Spinal cord (tissue), 10 donors: ENCODE measurements at places on chromosomes 11 and 22.

GRCh38 chr11:117020287-117020686 lies 77.9 kb downstream of the SIK3 start:
- DNase-seq = no peak

DNA sequence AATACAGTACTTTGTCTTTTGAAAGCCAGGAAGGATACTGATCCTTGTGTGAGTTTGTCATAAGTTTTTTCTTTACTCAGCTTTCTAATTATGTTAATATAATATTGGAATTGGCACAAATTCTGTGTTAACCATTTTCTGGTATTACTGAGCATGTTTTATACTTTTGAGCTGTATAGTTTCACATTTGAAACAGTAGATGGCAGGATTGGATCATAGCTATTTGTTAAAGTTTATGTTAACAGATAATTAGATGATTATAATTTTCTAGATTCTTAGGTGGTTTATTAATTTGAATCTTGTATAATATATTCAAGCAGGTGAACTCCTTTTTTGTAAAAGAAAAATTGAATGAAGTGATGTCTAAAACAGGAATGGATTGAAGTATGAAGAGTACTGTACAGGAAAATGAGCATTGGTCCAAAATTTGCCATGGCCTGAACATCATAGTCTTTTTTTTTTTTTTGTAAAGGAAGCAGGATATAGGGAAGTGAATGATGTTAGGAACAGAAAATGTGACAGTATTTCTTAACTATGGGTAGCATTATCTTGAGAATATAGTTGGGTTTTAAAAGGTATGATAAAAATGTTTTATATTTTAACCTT lies 102.0 kb downstream of the CYP2R1 start:
- no peak for DNase-seq

DNA sequence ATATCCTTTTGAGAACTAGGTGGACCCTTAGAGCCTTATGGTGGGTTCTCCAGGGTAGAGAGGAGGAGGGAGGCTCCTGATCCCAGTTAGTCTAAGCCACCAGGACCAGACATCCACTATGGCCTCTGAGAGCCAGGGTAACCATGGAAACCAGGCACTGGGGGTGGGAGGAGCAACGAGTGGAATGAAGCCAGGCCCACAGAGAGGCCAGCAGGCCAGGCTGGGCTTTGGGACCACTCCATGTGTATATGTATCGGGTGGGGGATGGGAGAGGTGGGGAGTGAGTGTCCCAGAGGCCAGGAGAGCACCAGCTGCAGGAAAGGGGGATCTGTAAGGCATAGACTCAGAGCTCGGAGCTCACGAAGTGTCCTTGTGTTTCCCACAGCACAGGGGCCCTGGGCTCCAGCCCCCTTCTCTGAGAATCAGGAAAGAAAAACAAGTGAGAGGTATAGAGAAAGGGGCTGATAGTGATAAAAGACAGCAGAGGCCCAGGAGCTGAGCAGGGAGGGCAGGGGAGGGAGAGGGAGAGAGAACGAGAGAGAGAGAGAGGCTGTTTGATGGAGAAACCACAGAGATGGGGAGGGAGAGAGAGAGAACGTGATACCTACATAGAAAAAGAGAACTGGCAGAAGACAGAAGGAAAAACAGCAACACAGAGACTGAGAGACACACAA lies 15.5 kb upstream of the TSPAN18 start:
- peak; percentile 80 for DNase-seq

- DNase-seq = no peak
These were observed 148.0 kb upstream of the B3GAT1 start for GRCh38 chr11:134560066-134560465.

DNA sequence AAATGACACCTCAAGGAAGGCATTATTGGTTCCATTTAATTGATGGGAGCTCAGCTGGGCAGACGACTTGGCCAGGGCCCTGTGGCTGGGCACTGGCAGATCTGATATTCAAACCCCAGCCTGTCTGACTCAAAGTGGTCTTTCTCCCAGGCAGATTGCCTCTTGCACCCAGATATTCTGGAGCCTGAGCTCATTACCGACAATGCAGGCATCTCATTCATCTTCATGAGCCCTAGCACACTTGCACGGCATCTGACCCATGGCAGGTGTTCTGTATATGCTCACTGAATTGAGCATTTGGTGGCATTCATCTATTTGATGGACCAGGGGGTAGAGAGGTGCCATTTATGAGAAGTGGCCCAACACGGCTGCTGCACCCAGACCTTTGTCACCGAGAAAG lies 193.1 kb downstream of the DSCAML1 start:
- DNase-seq = peak; percentile 40

DNA sequence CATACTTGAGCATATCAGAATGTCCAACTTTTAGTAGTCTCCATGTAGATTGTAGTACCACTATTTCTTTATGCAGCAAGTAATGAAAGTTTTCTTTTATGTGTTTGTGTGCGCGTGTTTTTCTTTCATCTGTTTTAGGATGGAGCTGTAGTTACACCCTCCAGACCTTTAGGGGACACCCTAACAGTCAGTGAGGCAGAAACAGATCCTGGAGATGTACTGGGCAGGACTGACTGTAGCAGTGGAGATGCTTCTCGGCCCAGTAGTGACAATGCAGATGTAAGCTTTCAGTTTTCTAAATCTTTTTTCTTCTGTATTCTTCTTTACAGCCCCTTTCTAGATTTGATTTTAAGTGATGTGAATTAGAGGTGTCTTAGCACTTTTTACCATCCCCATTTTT lies 79.9 kb upstream of the GRIK4 start:
- no peak for DNase-seq

- no peak for DNase-seq
These were observed 47.0 kb downstream of the TPBGL start for GRCh38 chr11:75287579-75287978.

- no peak for DNase-seq
These were observed 6.4 kb downstream of the DRD2 start for GRCh38 chr11:113468726-113469345.

DNA sequence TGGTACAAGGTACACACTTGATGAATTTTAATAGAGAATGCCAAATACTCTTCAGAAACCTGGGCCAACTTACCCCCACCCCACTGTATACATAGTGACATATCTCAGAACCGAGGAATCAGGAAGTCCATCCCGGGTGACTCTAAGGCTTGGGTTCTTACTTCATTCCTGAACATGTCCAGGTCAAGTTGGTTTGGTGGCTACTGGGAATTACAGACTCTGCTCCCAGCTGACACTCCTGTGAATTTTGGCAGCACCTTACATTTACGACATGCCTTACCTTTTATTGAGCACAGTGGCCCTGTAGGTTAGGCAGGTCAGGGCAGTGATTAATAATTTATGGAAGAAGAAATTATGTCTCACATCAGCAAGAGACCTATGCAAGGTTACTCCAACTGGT lies 70.1 kb upstream of the LDLRAD3 start:
- DNase-seq = no peak

- DNase-seq = peak; percentile 25
These were observed 27.9 kb upstream of the GRK3 start for GRCh38 chr22:25536589-25536988.

DNA sequence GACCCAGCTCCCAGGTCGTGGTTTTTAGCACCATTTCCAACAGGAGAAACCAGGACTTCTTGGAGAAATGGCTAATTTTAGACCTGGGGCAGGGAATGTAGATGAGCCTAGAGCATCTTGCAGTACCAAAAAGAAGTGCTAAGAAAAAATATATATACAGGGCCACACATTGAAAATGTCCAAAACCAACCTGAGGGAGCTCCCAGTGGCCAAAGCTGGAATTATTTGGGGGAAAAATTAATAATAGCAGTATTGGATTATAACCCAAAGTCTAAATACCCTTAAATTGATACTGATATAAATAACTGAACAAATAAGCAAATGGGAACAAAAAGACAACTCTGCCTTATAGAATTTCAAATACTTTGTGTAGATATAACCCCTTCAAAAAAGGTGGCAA lies 108.0 kb downstream of the PARVA start:
- no peak for DNase-seq

- no peak for DNase-seq
These were observed 25.8 kb upstream of the C11orf96 start for GRCh38 chr11:43916621-43917020.

DNA sequence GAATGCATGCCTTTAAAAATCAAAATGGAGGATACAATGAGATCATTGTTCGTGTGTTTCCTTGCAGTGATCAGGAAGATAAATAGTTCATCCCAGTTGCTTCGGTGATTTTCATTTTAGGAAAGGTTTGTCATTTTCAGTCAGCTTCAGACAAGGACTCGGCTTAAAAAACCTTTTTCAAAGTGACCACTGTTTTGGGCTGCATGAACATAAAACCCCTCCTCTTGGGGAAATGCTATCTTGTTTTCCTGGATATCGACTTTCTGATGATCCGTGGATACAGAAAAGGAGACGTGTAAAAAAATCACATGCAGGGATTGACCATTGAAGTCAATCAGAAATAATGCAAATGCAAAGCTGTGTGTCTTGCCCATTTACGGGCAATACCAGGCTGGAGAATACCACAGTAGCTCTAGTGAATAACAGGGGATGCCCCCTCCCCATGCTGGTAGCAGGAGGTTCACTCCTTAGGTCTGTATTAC lies 146.8 kb downstream of the MAML2 start:
- no peak for DNase-seq

- no peak for DNase-seq
These were observed 971 bp downstream of the TUBGCP6 start for GRCh38 chr22:50243685-50244419.

- DNase-seq = no peak
These were observed 127.4 kb downstream of the LARGE1 start for GRCh38 chr22:33792832-33793231.

GRCh38 chr11:93528757-93529645 lies 14.2 kb downstream of the SMCO4 start:
- DNase-seq = peak; percentile 37

- DNase-seq = no peak
These were observed 11.1 kb downstream of the MRPL21 start for GRCh38 chr11:68892576-68892975.

DNA sequence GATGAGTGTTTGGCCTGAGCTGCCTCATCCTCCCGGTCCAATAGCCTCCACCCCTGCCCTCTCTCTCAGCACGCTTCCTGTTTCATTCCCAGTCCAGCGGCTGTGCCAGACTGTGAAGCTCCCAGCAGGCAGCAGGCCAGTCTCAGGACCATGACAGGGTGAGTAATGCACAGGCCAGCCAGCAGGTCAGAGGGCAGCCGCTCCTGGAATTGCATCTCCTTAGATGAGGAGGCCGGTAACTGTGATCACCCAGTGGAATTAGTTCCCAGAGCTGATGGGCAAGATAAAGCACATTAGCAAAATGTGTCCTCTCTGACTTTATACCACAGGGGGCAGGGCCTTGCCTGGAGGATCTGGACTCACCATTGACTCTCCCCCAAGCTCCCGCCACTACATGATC lies 251.2 kb downstream of the ETS1 start:
- no peak for DNase-seq

GRCh38 chr11:65290448-65291165 lies 24.1 kb upstream of the CDC42EP2 start:
- DNase-seq = no peak

- no peak for DNase-seq
These were observed 143.0 kb upstream of the SORL1-AS1 start for GRCh38 chr11:121595717-121596161.

DNA sequence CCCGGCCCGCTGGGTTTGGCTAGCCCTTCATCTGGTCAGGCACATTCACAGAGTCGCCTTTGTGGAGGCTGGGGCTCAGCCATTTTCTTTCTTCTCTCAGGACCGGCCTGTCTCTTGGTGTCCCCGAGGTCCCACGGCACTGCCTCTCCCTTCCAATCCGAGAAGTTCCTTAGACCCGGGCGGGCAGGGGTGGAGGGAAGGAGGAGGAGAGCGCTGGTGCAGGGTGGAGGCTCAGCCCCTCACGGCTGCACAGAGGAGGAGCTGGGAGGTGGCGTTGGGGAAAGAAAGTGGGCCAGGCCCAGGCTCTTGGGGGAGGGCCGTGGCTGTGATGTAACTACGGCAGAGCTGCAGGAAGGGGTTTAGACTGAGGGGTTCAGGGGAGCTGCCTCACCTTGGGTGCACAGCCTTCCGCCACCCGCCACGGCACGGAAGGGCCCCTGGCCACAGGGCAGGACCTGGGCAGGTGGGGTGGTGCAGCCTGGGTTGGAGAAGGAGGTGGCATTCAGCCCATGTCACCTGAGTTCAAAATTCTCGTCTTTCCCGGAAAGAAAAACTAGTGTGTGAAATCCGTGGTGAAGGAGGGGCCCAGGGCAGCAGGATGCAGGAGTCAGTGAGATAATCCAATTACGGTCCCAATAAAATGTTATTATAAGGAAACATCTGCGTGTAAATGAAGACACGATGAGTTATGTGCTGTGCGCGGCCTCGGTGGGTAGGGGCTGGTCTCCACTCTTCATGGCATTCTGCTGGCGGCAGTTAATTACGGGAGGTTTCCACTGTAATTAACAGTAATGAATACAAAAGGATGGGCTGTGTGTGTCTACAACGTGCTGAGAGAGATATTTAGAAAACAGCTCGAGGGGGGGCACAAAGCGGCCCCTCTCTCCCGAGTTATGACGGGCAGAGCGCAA lies 1.7 kb downstream of the BRSK2 start:
- DNase-seq = no peak

DNA sequence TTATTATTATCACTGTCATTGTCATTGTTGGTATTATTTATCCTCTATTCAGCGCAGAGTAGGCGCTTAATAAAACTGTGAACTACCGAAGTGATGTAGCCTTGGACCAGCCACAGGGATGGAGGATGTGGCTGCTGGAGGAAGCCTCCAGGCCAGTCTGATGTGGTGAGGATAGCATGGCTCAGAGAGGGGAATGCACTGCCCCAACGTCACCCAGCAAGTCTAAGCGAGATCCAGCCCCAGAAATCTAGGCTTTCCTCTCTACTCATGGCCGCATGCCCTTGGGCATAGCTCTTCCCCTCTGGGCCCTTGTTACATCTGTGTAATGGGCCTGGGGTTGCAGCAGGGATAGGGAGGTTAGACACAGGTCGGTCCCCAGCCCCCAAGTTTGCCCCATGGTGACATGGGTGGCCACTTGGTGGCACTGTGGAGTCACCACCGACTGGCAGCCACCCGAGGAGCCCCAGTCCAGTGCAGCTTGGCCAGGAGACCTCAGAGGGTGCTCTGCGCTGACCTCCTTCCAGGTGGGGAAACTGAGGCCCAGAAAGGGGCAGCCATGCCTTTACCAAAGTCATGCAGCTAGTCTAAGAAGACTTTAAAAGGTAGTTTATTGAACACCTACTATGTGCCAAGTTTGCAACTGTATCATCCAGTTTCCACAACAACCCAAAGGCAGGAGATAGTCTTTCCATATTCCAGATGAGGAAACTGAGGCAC lies 395.7 kb downstream of the MN1 start:
- no peak for DNase-seq

GRCh38 chr11:59560290-59560701 lies 49.0 kb downstream of the OR4D9 start:
- DNase-seq = no peak

DNA sequence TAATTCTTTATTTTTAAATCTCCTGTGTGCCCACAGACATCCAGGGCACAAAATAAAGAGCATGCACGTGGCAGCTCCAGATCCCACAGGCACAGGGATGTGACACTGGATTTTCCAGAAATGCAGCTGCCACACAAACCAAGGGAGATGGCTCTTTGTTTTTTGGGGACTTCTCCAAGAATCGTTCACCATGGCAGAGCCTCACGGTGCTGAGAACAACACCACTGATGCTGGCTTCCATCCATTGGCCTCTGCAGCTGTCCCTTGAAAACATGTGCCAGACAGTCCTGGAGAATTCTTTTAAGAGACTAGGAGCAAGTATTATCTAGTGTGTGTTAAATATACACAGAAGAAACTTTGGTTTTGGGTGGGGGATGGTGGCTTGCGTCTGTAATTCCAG lies 108.4 kb upstream of the SLC22A12 start:
- DNase-seq = no peak
